ENCODE measurements at places on chromosomes 1 and 21.

- DNase-seq: no peak
Observed at GRCh38 chr1:226793620-226794276, 54.7 kb upstream of the ITPKB start.

DNA sequence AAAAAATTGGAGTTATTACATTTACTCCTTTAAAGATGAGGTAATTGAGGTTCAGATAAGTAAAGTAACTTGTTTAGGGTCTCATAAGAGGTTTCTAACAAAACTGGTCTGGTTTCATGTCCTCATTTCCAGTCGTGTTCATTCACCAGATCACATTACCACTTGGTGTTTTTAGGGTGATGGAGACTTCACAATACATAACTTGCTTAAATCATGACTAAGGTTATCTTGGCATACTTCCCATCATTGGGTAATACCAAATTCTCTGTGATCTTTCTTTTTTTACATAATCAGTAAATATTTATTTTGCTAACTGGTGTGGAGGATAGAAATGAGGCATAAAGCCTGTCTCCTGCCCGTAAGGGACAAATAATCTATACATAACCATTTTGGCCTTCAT, 31.6 kb upstream of the RPTN start:
- no peak for DNase-seq

DNA sequence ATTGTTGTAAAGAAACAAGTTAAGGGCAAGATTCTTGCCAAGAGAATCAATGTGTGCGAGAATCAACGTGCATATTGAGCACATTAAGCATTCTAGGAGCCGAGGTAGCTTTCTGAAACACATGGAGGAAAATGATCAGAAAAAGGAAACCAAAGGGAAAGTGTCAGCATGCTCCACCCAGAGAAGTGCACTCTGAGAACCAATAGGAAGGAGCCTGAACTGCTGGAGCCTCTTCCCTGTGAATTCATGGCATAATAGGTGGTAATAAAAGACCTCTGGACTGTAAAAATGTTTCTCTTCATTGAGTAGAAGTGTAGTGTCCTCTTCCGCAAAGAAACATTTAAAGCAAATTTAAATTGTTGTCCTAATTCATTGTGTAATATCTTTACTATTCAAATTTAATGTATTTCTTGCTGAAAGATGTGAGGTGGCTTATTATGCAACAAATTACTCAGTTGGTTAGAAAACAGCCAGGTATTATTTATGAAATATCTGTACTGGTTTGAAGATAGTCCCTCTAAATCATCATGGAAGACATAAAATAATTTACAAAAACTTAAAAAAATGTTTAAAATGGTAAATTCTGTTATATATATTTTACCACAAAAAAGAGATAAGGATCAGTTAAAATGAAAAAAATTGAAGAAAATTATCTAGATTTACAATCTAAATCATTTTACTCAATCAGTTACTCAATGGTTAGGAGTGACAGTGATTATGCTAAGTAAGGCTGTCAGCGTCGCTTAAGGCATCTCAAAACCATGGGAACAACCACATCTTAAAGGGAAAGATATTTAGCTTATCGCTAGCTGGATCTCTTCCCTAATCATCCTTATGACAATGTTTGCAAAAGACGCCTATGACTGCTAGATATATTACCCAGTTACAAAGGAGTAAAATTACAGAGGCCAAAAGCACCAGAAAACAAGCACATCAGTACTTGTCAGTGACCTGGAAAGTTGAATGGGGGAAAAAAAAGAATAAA, 31.3 kb downstream of the NVL start:
- no peak for DNase-seq

GRCh38 chr1:221203224-221204054, 324.2 kb downstream of the HLX start:
- peak; percentile 9 for DNase-seq

GRCh38 chr1:47444562-47445465, 7.0 kb downstream of the FOXD2 start:
- DNase-seq: no peak

GRCh38 chr1:11400155-11400554, 78.8 kb upstream of the DISP3 start:
- DNase-seq: no peak

DNA sequence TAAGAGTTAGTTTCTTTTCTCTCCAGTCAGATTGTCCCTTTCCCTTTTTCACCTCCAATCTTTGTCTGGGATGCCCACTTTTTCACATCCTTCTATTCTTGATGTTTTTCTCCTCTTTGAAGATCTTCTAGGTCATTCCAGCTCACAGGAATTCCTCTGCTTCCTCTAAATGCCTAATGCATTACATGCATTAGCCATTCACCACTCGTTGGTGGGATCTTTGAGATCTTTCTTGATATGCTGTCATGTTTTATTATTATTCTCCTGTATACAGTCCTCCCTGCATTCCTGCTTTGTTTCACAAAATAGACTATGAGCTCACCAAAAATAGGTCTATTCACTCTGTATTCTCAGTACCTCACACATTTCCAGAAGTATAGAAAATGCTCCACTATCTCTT, 129.0 kb downstream of the LYPLAL1 start:
- no peak for DNase-seq

- DNase-seq: no peak
Observed at GRCh38 chr1:31571340-31572295, 4.7 kb upstream of the TINAGL1 start.

- DNase-seq: no peak
Observed at GRCh38 chr1:58814251-58815068, 30.6 kb upstream of the JUN start.

DNA sequence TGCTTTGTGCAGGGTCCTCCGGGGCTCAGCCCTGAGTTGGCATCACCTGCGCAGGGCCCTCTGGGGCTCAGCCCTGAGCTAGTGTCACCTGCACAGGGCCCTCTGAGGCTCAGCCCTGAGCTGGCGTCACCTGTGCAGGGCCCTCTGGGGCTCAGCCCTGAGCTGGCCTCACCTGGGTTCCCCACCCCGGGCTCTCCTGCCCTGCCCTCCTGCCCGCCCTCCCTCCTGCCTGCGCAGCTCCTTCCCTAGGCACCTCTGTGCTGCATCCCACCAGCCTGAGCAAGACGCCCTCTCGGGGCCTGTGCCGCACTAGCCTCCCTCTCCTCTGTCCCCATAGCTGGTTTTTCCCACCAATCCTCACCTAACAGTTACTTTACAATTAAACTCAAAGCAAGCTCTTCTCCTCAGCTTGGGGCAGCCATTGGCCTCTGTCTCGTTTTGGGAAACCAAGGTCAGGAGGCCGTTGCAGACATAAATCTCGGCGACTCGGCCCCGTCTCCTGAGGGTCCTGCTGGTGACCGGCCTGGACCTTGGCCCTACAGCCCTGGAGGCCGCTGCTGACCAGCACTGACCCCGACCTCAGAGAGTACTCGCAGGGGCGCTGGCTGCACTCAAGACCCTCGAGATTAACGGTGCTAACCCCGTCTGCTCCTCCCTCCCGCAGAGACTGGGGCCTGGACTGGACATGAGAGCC, 22.7 kb downstream of the COL6A1 start:
- DNase-seq: no peak

GRCh38 chr21:40714536-40714935, 132.4 kb downstream of the DSCAM start:
- DNase-seq: no peak

DNA sequence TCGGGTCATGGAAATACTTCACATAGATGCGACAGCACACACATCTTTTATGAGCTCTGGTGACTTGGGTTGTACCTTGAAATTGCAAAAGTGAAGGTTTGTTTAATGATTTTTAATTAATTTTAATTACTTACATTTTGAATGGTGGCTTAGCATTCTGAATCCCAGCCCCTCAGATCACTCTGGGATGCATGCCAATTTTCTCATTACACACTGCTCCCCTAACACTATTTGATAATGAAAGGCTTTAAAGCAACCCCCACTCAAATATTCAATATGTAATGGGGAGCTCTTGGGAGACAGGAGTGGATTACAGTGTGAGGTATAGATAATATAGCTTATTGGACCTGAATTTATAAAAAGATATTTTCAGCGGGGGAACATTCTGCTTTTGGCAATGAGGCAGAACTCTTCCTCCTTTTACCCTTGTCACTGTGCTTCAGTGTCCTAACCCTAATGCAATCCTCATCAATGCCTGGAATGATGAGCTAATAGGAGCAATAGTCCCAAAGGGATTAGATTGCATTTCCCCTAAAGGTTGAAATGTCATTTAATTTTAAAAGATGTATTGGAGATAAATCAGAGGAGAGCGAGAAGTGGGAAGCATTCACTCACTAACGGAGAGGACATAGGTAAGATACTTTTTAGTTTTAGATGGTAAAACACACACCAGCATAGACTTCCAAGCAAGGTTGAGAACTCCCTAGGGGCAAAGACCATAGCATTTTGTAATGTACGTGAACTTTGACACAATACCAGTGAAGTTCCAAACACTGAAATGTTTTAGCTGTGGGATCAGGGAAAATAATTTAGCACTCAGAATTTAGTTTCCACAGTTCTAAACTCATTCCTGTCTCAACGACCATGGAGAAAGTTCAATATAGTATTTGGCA, 384.1 kb upstream of the PLXNA2 start:
- no peak for DNase-seq

DNA sequence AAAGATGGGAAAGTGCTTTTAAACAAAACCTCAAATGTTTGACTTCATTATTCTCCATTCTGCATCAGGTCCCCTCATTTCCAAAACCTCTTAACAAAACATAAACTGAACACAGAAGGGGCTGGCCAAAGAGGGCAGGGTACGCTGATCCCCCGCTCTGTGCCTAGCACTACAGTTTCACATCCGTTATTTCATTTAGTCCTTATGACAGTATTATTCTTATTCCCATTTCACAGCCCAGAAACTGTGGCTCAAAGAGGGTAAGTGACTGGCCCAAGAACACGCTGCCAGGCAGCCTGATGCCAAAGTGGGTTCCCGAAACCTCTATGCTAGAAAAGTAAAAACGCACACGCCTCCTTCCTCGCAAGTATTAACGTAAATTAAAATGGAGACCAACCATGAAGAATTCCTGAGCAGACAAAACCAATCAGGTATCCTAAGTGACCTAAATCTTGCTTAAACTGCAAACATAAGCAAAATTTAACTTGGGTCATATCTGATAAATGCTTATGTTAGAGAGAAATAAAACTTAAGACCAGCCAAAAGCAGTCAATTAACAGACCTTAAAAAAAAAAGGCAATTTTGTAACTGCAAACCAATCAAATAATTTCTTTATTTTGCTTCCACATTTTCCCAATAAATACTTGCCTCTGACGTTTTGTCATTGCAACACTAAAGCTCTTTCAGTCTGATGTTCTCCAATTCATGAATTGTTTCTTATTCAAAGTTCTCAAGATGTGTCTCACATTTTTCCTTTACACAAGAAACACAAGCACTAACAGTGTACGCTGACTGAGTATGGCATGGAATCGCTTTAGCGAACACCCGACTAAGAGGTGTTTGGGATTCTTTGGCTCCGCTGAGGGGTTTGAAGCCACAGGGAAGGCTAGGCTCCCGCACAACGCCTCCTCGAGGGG, 653 bp downstream of the CASP9 start:
- no peak for DNase-seq

- no peak for DNase-seq
Observed at GRCh38 chr1:62401034-62401760, 35.7 kb upstream of the USP1 start.

DNA sequence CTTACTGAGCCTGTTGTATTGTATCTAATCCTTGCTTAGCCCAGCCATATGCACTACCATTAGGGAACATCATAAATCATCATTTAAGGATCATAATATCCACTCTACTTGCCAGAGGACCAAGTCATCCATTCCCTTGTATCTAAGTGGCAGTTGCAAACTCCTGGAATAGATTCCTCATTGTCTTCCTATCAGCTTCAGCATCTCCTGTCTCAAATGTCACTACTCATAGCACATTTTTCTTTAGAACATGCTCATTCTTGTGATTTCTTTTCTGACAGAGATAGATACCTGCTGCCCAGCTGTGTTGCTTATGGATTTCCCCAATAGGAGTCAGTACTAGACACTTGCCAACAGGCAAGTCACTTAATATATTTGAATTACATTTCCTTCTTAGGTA, 84.3 kb downstream of the OLFML3 start:
- no peak for DNase-seq

DNA sequence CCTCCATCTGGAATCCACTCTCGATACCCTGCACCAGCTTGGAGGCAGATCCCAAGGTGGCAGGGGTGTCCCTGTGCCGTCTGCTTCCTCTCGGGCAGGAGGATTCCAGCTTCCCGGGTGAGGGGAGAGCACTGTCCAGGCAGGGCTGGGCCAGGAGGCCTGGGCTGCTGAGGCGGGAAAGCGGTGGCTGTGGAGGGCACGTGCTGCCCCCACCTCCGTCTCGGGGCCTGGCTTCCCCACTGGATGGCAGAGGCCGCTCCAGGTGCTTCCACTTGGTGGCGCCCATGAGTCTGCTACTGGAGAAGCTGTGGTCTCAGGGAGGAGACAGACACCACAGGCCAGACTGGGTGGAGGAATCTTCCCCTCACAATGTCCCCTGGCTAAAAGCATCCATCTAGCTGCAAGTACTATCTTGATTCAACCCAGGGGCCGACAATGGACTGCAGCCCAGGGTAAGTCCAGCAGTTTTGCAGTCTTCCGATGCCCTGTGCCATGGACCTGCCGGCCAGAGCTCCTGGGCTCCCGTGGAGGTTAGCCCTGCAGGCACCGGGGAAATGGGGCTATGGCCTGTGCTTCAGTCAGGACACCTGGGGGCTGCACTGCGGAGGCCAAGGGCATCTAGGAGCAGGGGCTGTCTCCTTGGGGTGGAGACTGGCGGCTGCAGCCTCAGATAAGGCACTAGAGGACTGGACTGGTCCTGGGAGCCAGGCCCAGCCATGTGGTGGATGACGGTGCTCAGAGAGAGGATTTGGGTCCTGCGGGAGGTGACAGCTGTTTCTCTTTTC, 41.3 kb upstream of the EIF4G3 start:
- peak; percentile 37 for DNase-seq

GRCh38 chr1:24343412-24344089, 24.4 kb downstream of the GRHL3 start:
- no peak for DNase-seq

- peak; percentile 15 for DNase-seq
Observed at GRCh38 chr21:41133874-41134522, 34.0 kb upstream of the BACE2 start.

GRCh38 chr1:64956733-64957441, 9.5 kb downstream of the JAK1 start:
- no peak for DNase-seq

GRCh38 chr1:150477320-150477719, 9.9 kb upstream of the TARS2 start:
- no peak for DNase-seq

DNA sequence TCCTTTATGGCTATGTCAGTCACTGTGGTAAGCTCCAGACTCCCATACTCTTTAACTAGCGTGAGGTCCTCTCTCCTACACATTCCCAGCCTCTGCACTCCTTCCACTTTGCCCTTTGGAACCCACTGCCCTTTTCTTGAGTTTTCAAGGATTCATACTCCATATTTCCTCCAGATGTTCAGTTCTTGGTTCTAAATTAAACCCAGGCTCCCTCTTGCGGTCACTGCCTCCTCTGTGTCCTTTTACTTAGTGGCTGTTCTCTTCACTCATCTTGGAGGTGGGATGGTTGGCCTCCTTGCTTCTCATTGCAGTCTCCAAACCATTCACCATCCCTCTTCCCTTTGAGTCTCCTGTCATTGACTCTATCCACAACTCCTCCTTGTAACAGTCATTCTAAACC, 208.1 kb downstream of the TGFB2 start:
- DNase-seq: no peak

- DNase-seq: no peak
Observed at GRCh38 chr1:114299331-114299975, 145.8 kb upstream of the SYT6 start.

Measured in hematopoietic multipotent progenitor cell (in vitro differentiated cells).